ENCODE measurements at places on chromosomes 3 and 15. TPM values are rescaled to one million over a fixed set of nuclear protein-coding genes. Genes with fewer than 3 reads are reported as not detected.
A peak's percentile ranks its signal among the peaks of the same experiment; 100 is the strongest.

Gene ZNF860
- total RNA-seq: 0.56 TPM

DNA sequence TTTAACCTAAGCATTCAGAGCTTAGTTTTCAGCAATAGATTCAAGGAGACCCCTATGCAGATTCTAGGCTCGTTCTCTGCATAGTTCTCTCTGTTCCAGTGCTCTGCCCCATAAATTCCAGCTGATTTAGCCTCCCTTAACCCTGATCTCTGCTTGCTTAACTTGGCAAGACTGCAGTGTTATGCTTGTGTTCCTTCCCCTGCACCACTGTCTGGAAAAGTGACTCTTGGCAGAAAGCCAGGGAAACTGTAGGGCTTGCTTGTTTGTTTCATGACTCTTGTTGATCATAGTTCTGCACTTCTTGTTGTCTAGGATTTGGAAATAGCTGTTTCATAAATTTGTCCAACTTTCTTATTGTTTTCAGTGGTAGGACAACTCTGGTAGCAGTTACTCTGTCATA lies 40.1 kb downstream of the ANAPC13 start:
- no peak for DNase-seq

GRCh38 chr15:99963096-99963825 lies 230.0 kb upstream of the LYSMD4 start:
- DNase-seq: no peak

Gene PRR20G
- not detected for total RNA-seq

Gene GLDN
- under 0.01 TPM for total RNA-seq

GRCh38 chr3:58383904-58384303 lies 49.7 kb downstream of the PDHB start:
- DNase-seq: peak; percentile 99

- no peak for DNase-seq
Observed at GRCh38 chr15:56797720-56798275, 64.5 kb upstream of the ZNF280D start.

GRCh38 chr15:67547836-67548235 lies 5.3 kb downstream of the MAP2K5 start:
- DNase-seq: no peak

DNA sequence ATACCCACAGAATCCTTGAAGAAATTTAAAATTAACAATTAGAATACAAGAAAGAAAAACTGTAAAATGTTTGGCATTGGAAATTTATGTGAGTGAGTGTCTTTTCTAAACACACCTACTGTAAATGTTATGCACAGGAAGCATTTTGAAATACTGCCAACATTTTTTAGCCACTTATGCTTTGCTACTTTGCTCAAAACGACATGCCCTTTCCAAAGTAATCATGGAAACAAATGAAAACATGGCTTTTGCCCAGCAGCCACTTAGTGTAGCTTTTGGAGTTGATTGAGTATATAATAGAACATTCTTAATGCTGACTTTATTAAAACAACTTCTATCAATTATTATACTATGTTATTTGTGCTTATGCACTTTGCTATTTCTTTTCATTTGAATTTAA lies 823.0 kb downstream of the CADM2 start:
- no peak for DNase-seq

Gene C3orf52
- 12.5 TPM for total RNA-seq

DNA sequence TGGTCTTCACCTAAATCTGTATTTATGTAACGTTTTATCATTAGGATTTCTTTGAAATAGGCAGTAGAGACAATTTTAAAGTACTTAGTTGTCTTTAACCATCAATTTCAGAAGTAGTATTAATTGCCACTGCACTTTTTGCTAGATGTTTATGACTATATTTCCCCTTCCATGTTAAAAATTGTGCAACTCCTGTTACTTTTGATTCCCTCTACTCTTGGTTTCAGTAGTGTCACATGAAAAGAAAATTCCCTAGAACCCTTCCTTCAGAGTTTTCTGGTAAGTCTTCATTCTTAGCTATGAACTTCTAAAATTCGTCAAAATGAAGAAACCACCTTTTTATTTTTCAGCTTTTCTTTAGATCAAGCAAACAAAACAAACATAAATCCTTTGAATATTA lies 7.1 kb downstream of the PIAS1 start:
- no peak for DNase-seq

DNA sequence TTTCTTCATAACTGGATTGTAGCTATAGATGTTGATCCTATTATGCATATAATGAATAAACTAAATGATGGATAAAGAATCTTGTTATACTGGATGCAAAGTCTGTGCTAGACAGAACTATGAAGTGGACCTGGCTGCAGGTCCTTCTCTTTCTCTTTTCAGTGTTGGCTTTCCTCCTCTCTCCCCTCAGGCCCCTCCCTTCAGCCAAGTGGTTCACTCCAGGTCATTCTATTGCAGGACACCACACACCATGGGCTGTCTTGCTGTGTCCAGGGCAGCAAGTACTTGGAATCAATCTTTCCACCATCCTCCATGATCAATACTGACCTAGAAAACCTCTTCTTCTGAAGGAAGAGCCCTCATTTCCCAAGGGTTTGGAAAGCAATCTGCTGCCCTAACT lies 20.3 kb downstream of the EIF4E3 start:
- DNase-seq: no peak

DNA sequence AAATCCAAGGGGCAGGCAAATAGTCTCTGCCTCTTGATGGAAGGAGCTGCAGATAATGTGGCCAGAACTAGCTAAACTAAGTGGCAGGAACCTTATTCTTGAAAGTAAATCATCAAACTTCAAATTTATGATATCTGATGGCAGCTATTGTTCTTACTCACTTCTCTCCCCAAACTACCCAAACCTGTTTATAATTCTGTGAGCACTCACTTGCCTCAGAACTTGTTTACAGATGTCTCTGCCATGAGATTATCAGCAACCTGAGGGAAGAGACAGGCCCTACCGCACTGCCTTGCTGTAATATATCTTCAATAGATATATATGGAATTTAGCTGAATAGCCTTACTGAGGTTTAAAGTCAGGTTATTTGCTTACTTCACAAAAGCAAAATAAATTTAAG lies 2.2 kb upstream of the B3GALNT1 start:
- no peak for DNase-seq

DNA sequence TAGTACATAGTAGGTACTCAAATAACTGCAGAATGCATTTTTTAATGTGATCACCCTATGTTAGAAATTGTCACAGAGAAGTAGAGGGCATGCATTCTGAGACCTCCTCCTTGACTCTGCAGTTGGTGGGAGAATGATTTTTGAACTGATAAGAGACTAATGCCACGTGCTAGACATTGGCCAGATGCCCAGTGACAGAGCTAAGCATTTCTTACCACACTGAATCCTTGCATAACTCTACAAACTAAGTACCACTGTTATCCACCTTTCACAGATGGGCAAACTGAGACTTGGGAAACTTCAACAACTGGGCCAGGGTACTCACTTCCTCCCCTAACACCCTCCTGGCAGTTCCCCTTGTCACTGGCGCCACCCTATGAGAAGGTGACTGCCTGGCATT lies 33.5 kb upstream of the SPATA12 start:
- DNase-seq: peak; percentile 56

GRCh38 chr3:28739647-28740046 lies 391.0 kb upstream of the AZI2 start:
- DNase-seq: no peak

DNA sequence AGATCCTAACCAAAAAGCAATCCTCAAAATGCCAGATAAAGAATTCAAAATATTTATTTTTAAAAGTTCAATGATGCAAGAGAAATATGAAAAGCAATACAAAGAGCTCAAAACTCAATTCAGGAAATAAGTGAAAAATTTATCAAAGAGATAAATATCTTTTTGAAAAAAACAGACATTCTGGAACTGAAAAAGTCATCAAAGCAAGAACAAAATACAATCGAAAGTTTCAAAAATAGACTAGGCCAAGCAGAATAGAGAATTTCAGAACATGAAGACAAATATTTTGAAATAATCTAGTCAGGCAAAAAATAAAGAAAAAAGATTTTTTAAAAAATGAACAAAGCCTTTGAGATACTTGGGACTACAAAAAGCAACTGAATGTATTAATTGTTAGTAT lies 83.4 kb upstream of the STT3B start:
- no peak for DNase-seq

GRCh38 chr15:94743668-94744067 lies 512.3 kb downstream of the MCTP2 start:
- no peak for DNase-seq

DNA sequence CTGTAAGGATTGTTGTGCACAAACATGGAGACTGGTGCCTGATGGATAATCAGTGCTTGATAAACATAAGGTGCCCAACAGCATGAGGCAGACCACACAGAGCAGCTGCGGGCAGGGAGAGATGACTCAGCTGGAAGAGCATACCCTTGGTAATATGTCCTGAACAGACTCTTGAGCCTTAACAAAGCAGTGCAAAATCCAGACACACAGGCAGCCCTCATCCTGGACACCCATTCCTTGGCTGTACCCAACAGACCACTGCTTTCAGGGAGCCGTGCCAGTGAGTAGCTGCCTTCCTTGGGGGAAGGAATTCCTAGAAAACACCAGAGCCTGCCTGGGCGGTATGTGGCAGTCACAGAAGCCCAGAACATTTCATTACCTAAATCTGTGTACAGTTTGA lies 156.2 kb downstream of the CLSTN2 start:
- DNase-seq: no peak

Gene AGBL1
- total RNA-seq: not detected

DNA sequence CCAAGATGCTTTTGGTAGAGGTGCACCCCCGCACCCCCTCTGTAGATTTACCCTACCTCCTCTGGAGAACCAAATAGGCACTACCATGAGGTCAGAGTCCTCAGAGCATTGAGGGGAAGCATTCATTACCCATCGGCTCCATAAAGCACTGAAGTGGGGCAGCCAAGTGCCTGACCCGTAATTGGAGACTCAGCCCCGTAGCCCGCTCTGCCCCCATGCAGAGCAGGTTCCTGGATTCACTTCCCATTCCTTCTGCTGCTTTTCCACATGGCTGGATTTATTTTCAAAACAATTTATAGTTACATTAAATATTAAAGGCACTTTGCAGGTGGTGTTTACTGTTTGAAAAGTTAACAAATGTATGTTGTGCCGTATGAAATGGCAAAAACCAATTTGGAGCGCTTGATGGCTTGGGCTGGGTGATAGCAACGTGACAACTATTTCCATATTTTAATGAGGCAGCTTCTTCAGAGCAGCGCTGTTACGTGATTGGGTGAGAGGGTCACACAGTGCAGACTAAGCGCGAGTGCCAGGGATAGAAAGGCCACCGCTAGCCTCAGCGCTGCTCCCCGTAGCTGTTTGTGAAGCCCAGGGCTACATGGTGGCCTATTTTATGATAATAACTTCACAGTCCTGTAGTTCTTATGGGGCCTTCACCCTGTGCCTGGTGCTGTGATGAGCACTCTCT lies 373.8 kb upstream of the PROK2 start:
- DNase-seq: no peak

Gene SLC24A5
- not detected for total RNA-seq

GRCh38 chr3:49313896-49314688 lies 25.8 kb downstream of the USP4 start:
- DNase-seq: peak; percentile 60

DNA sequence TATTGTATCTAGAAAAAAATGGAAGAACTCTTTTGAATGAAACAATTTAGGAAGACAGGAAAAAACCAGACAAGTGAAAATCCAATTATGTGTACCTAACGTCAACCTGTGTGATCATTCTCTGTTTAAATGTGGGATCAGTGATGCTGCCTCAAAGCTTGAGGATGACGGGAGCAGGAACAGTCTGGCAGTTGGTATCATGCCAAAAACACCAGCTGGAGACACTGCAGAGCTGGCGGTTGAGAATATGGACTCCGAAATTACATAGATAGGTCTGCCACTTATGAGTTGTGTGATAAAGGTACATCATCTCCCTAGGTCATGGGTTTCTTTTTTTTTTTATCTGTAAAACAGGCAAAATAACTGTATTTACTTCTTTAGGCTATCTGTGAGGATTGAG lies 480.5 kb downstream of the CNTN4 start:
- no peak for DNase-seq

Gene CPEB1
- total RNA-seq: 6.9 TPM

- no peak for DNase-seq
Observed at GRCh38 chr3:132709761-132710160, 12.4 kb downstream of the NPHP3 start.

DNA sequence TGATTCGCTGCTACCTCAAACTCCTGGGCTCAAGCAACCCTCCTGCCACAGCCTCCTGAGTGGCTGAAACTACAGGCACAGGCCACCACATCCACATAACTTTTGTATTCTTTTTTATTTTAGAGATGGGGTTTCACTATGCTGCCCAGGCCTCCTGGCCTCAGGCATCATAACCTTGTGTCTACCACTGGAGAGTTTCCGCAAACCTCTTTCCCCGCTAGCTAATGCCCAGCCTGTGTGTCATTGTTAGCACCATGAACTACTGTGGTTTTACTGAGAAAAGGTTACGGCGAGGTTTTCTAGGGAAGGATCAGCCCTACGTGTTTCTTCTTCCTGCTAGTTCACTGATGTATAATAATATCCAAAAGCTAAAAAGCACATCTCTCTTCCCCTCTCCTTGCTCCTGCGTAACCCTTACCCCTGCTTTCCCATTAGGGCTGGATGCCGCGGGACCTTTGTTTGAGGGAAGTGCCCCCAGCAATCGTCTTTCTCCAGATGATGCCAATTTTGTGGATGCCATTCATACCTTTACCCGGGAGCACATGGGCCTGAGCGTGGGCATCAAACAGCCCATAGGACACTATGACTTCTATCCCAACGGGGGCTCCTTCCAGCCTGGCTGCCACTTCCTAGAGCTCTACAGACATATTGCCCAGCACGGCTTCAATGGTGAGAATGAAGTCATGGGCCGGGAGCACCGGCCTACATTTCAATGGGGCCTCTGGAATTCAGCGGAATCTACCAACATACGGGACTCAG lies 113.7 kb downstream of the LIPC start:
- DNase-seq: peak; percentile 17

GRCh38 chr3:103052236-103052830 lies 617.5 kb downstream of the ZPLD1 start:
- no peak for DNase-seq

DNA sequence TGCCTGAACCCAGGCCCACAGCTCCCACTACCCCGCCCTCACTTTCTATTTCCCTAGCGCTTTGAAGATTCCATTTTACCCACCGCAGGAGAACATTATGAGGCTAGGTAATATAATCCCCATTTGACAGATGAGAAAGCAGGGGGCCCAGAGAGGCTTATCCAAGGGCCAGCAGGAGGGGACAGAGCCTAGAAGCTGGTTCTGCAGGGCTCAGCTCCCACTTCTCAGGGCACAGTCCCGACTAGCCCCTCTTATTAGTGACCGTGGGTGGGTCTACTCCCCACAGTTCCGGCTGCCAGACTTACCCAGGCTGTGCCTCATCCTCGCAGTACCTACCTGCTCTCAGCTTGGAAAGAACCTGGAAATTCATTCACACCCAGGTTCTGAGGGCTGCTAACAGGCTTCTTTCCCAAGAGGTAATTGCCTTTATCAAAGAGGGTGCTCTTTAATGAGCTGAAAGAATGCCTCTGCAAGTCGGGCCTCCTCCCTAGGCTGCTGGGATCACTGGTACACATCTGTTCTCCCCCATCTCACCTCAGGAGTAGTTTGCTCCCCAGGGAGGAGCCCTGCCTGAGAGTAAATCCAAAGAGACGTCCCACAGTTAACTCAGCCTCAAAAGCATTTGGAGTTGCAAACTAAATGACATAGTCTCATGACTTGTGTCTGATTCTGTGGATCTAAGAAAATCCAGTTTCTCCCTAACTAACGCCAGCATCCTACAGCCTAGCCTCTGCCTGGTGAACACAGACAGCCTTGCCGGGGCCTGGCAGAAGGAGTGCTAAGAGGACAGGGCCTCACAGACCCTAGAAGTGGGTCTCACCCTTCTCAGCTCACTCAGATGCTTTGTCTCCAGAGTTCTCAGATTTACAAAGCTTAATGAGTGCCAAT lies 125.0 kb downstream of the CHSY1 start:
- peak; percentile 81 for DNase-seq

Gene CCRL2
- 0.28 TPM for total RNA-seq

- DNase-seq: peak; percentile 64
Observed at GRCh38 chr15:55434989-55435825, 26.9 kb downstream of the PIERCE2 start.
